NCI-H1436 (cell line): ENCODE measurements at places on chromosomes 11 and 22.

DNA sequence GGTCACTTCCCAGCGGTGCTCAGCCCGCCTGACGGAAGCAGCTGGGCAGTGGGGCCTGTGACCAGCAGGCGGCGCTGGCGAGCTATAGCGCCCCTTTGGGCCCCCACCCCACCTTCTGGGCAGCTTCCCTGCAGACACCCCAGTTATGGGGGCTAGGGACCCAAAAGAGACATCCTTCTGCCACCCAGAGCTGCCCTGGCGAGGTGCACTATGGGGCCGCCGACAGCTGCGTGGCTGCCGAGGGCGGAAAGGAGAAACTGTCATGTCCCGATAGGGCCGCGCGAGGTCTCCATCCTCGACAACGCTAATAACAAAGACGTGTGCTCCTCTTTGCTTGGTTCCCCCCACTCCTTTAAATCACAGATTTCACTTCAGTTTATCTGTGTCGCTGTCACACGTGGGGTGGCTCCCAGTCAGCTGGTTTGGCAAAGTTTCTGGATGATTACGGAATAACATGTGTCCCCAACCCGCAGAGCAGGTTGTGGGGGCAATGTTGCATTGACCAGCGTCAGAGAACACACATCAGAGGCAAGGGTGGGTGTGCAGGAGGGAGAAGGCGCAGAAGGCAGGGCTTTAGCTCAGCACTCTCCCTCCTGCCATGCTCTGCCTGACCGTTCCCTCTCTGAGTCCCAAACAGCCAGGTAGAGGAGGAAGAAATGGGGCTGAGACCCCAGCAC lies 673 bp upstream of the MYO7A start:
- peak; percentile 30 for DNase-seq

GRCh38 chr11:16859651-16860050 lies 121.2 kb downstream of the C11orf58 start:
- DNase-seq: no peak

DNA sequence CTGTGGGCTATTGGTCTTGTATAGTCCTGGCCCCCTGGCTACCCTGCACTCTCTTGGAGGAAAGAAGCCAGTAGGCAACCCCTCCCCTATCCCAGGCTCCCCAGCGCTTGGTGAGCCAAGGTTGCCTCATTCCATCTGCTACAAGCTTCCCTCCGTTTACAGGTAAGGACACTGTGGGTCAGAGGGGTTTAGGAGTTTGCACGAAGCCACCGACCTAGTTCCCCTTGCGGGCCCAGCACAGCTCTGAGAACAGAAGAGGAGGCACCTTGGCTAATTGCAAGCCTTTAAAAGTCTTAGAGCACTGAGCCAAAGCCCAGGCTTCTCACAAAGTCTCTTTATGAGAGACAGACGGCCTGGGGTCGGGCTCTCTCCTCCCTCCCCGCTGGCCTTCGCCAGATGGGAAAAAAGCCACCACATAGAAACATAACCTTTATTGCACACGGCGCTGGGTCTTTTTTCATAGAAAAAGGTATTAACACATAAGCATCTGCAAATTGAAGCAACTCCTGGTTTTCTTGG lies 99.8 kb downstream of the CEP164 start:
- no peak for DNase-seq

DNA sequence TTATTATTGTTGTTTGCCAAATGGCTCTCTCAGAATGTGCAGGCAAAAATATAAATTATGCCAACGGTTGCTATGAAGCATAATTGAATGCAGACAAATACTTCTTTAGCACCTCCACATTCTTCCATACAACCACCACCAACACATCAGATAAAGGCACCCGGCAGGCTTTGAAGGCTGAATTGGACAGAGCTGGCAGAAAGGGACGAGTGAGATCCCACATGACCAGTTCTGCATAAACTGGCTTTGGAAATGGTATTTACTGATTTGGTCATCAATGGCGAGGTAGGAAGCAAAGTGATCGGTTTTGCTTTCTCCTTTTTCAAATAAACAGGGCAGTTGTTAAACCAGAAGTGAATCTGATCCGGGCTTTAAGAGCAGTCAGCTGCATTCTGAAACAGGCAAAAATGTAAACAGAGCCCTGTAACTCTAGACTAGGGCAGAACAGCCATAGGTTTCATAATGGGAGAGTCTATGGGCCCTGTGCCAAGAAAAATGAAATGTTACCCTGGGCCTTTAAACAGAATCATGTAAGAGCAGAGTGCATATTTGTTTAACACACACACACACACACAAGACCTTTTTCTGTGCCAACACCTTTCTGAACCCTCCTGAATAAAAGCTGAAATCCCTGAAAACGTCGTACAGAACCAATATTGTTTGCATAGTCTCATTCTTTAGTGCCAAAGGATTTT lies 97.7 kb downstream of the MPPED2 start:
- peak; percentile 26 for DNase-seq

DNA sequence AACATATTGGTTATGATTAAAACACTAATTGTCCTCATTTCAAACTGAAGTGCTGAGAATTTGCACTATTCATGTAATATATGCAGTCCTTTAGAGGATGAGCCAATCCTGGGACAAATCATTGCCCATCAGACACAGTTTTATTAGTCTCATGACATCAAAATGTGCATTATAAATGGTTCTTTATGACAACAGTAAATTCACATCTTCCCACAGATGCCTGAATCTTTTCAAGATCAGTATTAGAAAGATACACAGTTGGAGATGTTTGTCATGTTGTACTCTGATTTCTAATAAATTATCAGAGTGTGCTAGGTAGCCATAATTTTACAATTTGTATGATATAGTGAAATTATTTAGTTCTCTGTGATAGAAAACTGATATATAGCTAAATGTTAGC lies 813.5 kb downstream of the FAM181B start:
- DNase-seq: no peak

GRCh38 chr11:86358720-86359119 lies 16.0 kb upstream of the CCDC81 start:
- DNase-seq: no peak

DNA sequence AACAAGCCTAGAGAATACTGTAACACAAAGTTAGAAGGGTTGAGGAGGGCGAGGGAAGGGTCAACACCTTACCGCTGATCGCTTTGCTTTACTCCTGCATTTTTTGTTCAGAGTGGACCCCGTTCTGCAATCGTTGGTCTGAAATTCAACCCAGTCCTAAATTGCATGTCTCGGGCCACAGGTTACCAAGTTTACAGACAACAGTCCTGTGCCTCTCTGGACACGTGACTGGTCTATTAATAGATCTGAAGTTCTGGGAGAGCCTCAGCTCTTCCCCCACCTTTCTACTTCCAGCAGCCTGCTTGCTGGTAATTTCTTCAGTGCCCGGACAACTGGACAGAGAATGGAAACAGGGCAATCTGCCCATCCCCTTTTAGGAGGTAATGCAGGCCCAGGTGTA lies 74.2 kb downstream of the STIM1 start:
- DNase-seq: no peak

- DNase-seq: no peak
These were observed 75.2 kb downstream of the ZNRF3 start for GRCh38 chr22:28958611-28959010.

DNA sequence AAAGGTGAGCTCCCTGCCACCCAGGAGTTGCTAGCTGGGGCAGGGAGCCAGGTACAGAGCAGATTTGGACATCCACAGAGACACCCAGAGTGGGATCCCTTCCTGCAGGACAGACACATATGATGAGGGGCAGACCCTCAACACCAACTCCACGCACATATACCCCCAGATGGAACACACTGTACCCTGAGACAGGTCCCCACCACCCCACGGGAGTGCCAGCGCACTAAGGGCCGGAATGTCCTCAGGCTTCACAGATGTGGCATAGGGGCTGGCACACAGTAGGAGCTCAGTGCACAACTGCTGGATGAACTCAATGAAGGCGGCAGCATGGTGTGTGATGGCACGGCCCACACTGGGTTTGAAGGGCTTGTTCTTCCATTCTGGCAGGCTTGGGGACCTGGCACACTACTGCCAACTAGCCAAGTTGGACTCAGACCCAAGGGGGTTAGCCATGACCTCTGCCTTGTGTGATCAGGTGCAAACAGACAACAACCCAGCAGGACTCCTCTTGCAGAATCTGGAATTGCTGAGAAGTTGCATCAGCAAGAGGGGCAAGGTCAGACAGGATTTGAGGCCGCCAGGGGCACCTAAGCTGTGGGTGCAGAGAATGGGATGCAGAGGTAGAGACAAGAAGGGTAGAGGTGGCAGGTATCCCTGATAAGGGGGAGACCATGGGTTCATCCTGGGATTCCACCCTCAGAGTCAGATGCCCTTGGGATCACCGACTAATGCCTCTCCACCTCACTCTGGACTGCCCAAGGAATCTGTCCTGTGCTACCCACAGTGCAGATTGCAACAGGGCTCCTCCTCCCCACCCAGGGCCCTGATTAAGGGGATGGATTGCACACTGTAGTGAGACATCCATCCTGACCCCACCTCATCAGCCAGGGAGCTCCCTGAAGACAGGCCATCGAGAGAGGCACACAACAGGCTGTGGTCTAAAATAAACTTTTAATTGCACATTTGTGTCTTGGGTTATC lies 2.4 kb downstream of the C22orf15 start:
- no peak for DNase-seq

GRCh38 chr22:35315855-35316745 lies 16.4 kb downstream of the TOM1 start:
- DNase-seq: peak; percentile 15

GRCh38 chr22:46103181-46103580 lies 47.1 kb upstream of the PPARA start:
- DNase-seq: no peak

DNA sequence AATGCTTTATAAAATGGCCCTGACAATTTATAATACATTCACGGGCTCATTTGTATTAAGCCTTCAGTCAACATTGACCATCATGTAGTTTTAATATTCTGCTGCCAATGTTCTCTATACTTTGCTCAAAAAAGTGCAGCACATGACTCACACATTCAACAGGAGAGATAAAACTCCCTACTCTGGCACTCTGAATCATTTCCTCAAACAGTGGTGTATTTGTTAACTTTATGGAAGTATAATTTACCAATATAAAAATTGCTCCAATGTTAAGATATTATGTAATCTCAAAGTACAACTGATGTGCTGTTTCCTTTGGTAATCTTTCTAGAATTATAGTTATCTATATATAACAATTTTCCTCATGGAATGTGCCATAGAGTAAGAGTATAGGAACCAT lies 39.9 kb downstream of the MAML2 start:
- DNase-seq: no peak

DNA sequence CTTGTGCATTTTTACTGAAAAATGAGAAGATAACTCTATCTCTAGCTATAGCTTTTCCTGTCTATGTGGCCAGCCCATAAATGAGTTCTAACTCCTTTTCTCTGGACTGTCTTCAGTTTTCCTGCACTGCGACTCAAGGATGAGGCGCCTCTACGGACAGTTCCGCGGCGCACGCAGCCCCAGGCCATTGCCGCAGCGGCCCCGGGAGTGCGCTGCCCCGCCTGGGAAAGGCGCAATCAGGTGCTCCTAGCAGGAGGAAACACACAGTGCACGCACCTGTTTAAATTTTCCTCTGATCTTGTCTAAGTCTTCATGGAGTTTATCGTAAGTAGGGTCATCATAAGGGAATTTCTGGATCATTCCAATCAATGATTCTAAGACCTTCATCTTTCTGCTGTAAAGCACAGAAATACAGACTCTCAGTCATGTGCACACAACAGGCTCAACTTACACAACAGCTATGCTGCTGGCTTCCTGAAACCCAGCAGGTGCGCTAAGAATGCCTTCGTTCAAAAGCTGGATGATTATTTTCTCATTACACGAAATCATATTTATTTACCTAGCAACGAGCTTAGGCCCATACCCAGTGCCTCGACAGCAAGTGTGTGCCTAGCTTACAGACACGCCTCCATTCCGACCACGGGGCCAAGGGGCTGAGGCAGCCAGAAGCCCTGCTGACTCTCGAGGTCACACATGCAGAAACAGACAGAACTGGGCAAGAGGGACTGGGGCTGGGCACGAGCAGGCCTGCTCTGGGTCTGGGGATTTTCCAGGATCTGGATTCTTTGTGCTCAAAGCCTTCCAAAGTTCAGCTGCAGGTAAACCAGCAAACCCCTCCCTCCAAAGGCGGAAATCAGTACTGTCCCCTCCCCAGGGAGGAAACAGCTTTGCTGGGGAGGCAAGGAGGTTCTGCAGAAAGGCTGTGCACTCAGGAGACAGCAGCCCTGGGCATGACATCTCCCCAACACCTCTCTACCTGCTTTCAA lies 7.2 kb downstream of the LTO1 start:
- peak; percentile 59 for DNase-seq

- no peak for DNase-seq
These were observed 47.9 kb downstream of the ASCL2 start for GRCh38 chr11:2222451-2222850.

DNA sequence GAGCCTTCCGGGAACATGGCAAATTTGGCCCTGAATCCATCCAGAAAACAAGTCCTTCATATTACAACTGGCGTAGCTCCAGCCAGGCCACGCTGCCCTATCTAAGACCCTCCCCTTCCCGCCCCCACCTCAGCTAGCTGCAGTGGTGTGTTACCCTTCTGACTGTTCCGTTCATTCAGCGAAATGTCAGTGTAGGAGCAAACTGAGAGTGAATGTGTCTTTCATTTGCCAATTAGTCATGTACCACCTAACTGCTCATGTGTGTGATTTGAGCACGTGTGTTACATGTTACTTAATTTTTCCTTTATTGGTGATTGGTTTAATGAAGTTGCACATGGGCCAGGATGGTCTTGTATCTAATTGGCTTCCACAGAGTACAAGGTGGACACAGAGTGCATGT lies 34.8 kb upstream of the POU2AF1 start:
- no peak for DNase-seq
